ENCODE measurements at places on chromosomes 7 and 10. TPM values are rescaled to one million over a fixed set of nuclear protein-coding genes. Genes with fewer than 3 reads are reported as not detected.

GRCh38 chr7:38070718-38071117 is 107.3 kb upstream of the STARD3NL start:
- DNase-seq, result no peak

DNA sequence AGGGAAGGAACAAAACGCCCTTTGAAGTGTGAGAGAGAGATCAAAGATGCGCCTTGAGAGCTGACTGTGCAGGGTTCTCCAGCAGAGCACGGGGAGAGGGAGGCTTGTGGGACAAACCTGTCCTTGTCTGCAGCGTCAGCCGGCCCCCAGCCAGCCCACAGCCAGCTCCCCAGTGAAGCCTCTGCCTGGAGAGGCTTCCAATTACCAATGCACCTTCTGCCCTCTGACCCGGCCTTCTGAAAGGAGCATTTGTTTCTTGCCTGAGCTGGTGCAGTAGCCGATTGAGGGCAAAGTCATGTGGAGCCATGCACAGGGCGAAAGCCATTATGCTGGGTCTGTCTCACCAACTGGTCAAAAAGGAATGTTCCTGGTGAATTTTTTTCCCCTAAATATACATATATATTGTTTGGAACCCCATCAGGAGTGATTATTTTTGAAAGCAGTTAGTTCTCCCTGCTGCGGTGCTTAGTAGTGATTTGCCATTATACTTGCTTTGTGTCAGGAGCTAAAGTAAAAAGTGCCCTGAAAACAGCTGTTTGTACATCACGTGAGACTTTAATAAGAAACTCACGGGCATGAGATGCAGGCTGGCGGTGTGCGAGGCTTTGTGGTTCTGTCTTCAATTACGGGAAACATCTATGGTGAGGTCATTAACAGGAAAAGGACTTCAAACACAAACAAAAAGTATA is 268.6 kb downstream of the KLF6 start:
- DNase-seq, result no peak

DNA sequence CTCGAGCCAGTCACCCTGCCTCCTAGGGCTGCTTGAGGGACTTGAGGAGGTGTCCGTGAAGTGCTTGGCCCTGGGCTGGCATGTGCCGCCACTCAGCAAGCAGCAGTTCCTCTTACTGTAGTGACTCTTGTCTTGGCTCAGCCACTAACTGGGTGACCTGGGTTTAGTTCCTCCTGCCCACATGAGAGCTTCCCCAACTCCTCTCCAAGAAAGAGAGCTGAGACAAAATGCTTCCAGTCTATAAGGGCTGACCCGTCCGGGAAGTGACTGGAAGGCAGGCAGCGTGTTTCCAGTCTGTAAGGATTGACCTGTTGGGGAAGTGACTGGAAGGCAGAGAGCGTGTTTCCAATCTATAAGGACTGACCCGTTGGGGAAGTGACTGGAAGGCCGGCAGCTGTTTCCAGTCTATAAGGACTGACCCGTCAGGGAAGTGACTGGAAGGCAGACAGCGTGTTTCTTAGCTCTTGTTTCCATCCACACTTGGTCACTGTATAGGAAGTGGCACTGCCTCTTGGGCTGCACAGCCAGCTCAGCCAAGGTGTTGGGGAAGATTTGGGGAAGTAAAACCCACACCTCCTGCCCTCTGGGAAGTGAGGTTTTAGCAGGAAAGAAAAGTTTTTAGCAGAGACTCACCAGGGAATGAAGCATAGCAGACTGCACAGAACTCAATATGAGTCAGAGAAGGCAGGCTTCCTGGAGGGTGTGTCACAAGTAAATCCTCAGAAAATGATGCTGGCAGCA is 53.3 kb upstream of the PPIF start:
- no peak for DNase-seq

- peak; percentile 69 for DNase-seq
These were observed 316.5 kb downstream of the ADARB2 start for GRCh38 chr10:1420661-1421362.

DNA sequence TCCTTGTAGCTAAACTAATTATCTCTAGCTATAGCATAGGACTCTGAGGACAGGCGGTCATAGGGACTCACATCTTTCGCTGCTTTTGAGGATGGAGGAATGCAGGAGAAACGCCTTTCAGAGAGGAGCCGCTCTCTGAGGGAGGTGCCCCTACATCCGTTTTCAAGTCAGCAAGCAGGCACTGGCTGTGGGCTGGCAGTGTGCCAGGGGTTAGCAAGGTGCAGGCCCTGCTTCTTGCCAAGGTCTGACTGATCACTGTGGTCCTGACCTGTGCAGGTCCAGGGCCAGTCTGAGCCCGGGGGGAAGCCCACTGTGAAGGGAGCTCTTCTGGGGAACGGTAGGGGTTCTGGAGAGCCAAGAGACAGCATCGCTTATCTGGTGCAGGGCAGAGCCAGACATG is 89.4 kb downstream of the SH3PXD2A start:
- peak; percentile 64 for DNase-seq

- DNase-seq, result no peak
These were observed 257.9 kb downstream of the DPP6 start for GRCh38 chr7:154310114-154310513.

DNA sequence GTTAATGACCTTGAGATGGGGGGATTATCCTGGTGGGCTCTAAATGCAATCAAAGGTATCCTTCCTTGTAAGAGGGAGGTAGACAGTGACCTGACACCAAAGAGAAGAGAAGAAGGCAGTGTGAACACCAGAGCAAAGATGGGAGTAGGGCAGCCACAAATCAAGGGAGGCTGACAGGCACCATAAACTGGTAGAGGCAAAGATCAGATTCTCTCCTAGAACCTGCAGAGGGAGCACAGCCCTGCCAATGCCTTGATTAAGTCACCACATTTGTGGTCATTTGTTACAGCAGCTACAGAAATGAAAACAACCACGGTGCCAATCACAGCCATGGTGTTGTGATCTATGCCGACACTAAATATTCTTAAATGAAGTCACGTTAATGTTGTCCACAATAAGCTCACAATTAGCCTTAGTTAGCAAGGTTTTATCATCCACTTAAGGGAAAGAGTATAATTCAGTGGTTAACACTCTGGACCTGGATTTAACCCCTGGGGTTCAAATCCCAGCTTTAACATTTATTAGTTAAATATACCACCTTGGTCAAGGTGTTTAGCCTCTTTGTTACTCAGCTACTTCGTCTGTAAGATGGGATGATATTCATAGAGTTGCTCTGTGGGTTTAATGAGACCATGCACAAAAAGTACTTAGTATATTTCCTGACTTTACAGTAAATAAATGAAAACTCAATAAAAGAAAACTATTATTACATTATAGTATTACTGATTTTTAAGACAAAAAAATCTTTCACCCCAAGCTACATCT is 70.8 kb downstream of the SGMS1 start:
- DNase-seq, result no peak

TAC1 gene
- 0.72 TPM for total RNA-seq

FAS gene
- total RNA-seq, result 33.4 TPM

MKLN1 gene
- 32.4 TPM for total RNA-seq

ADCYAP1R1 gene
- not detected for total RNA-seq

IFIT2 gene
- 37.3 TPM for total RNA-seq

UBE2D4 gene
- total RNA-seq, result 12.7 TPM

ACHE gene
- total RNA-seq, result 0.14 TPM

ZNF775 gene
- total RNA-seq, result 3.7 TPM

VOPP1 gene
- total RNA-seq, result 50.5 TPM
